Stimulated activated naive CD4-positive, alpha-beta T cell treated with Interleukin-2 at 50 U/mL for 16 hours (primary cell): ENCODE measurements at places on chromosomes 12 and 14.

DNA sequence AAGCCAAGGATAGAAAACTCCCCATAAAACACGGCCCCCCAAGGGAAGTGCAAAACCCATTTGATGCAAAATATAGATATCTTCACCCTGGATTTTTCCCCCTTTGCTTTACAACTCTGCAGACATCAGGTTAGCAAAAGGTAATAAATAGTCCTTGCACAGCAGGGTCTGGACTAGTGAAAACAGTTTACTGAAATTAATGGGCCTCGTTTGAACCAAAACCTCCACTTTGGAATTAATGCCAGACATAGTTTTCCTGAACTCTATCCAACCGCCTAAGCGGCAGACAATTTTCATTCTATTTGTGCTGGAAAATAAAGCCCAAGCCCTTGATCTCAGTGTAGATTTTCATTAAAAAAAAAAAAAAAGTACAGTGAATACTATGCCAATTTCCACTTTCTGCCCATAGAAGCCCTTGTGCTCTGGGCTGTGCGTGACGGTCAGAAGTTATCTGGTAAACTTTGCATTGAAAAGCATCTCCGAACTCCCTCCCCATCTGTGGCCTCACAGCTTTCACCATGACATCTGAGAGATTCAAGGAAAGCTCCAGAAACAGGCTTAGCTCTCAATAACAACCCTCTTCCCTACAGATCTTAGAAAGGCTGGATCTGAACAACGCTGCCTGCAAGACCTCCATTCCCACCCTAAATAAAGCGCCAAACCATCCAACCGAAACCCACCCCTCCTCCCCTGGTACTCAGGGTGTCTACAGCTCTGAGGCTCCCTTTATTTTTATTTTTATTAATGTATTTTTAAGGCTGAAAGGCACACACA lies 11.0 kb upstream of the IRF2BPL start:
- DNase-seq = no peak

- DNase-seq = no peak
Observed at GRCh38 chr12:80941916-80942315, 4.2 kb upstream of the LIN7A start.

DNA sequence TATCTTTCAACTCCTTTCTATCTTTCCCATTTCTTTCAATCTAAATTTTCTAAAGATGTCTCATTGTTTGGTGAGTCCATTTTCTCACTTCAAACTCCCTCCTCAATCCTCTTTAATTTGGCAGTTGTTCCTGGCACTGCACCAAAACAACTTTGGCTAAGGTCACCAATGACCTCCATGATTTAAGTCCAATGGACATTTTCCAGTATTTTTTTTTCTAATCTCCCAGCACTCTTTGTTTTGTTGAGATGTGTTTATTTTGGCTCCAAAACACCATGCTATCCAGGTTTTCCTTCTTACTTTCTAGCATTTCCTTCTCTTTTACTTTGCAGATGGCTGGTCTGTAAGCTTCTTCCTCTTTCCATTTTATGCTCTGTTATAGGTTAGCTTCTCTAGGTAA lies 42.5 kb upstream of the OTOGL start:
- DNase-seq = no peak

GRCh38 chr14:68631394-68632053 lies 161.3 kb downstream of the ZFP36L1 start:
- DNase-seq = no peak

GRCh38 chr12:103247531-103247930 lies 248.2 kb downstream of the C12orf42 start:
- DNase-seq = no peak

DNA sequence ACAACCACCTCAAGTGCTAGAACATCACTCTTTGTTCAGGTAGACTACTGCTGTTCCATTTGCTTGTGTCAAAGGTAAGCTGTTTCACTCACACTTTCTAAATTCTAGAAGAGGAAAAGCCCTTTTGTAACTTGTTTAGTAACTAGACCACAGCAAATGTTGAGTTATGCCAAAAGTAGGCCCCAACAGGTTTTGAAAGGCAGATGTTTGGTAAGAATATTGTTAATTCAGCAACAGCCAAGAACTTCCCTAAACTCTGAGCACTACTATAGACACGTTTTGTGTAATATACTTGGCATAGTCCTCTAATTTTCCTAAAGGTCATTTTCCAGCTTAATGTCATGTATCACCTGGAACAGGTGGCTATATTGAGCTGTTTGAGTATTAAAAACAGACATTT lies 79.0 kb downstream of the DCAF5 start:
- no peak for DNase-seq

GRCh38 chr14:57060276-57060955 lies 208.3 kb downstream of the EXOC5 start:
- peak; percentile 44 for DNase-seq

DNA sequence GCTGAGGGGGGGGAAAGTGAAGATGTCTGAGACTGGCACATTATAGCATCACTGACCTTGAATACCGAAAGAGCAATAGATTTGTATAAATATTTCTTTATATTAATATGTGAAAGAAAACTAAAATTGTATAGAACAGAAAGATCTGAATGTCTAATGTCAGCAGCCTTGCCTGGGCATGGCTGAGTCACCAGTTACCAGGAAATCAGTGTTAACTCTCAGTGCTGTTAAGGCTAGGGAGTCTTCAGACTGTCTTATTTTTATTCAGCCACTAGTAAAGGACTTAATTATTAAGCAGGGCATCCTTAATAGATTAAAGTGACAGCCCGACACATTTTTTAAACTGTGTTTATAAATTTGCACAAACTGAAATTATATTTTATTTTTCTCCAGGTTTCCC lies 122.9 kb upstream of the AEBP2 start:
- DNase-seq = no peak

DNA sequence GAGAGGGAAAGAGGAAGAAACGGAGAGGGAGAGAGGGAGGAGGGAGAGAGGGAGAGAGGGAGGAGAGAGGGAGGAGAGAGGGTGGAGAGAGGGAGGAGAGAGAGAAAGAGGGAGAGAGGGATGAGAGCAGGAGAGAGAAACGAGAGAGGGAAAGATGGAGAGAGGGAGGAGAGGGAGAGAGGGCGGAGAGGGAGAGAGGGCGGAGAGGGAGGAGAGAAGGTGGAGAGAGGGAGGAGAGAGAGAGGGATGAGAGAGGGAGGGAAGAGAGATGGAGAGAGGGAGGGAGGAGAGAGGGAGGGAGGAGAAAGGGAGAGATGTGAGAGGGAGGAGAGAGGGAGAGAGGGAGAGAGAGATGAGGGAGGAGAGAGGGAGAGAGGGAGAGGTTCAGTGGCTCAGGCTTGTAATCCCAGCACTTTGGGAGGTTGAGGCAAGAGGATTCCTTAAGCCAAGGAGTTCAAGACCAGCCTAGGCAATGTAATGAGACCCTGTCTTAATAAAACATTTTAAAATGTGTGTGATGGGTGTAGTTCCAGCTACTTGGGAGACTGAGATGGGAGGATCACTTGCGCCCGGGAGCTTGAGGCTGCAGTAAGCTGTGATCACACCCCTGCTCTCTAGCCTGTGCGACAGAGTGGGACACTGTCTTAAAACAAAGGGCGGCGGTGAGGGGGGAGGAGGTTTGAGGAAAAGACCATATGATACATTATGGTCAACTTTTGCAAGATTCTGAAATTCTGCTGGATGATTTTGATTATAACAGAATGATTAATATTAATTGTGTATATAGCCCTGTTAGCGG lies 21.3 kb upstream of the SNRPF start:
- DNase-seq = no peak

GRCh38 chr12:51442324-51442723 lies 17.7 kb downstream of the SLC4A8 start:
- no peak for DNase-seq

- DNase-seq = no peak
Observed at GRCh38 chr14:37650356-37651037, 55.1 kb downstream of the TTC6 start.

- no peak for DNase-seq
Observed at GRCh38 chr14:76236172-76237130, 84.7 kb downstream of the GPATCH2L start.

GRCh38 chr14:102760496-102761193 lies 16.6 kb upstream of the TRAF3 start:
- no peak for DNase-seq

DNA sequence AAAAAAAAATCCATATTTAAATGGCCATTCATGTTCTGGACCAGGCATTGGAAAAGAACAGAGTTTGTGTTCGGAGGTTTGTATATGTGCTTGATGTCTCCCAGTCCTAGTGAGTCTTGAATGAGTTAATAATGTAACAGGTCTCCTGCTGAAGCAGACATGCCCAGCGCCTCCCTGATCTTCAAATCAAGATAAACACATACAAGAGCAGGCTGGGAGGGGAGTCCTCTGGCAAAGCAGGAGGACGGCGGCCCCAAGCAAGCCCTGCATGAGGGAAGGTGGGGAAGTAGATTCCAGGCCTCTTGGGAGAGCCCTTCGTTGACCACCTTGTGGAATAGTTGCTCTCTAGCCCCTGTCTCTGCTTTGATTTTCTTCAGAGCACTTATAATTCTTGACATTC lies 156.3 kb downstream of the ZFP36L1 start:
- no peak for DNase-seq

DNA sequence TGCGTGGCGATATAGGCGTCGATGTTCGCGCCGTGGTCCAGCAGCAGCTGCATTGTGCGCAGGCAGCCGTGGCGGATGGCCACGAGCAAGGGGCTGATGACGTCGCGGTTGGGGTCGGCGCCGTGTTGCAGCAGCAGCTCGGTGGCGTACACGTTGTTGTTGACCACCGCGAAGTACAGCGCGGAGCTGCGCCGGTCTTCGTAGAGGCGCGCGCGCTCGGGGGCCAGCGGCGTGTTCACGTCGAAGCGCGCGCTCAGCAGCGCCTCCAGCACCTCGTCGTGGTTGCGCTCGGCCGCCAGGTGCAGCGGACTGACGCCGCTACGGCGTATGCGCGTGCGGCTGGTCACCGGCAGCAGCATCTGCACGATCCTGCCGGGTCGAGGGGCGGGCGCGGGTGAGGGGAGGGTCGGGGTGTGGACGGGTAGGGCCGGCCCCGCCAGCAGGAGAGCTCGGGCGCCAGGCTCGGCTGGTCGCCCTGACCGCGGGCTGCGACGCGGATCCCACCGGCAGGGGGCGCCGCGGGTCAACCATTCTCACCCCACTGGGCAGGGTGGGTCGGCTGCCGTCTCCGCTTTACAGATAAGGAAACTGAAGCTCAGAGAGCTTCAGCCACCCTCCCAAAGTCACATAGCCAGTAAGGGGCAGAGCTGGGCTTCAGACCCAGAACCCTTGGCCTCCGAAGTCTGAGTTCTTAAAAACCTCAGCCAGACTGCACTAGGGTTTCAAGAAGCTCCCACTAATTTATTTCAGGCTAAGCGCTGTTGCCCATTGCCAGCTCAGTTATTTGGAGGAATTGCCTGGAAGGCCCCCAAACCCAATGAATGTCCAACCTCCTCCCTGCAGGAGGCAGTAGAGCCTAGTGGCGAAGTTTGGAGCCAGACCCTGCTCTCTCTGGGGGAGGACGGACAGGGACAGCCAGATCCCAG lies 12.4 kb downstream of the FAM181A start:
- DNase-seq = peak; percentile 83

GRCh38 chr14:76951166-76951565 lies 77.3 kb downstream of the IRF2BPL start:
- no peak for DNase-seq

DNA sequence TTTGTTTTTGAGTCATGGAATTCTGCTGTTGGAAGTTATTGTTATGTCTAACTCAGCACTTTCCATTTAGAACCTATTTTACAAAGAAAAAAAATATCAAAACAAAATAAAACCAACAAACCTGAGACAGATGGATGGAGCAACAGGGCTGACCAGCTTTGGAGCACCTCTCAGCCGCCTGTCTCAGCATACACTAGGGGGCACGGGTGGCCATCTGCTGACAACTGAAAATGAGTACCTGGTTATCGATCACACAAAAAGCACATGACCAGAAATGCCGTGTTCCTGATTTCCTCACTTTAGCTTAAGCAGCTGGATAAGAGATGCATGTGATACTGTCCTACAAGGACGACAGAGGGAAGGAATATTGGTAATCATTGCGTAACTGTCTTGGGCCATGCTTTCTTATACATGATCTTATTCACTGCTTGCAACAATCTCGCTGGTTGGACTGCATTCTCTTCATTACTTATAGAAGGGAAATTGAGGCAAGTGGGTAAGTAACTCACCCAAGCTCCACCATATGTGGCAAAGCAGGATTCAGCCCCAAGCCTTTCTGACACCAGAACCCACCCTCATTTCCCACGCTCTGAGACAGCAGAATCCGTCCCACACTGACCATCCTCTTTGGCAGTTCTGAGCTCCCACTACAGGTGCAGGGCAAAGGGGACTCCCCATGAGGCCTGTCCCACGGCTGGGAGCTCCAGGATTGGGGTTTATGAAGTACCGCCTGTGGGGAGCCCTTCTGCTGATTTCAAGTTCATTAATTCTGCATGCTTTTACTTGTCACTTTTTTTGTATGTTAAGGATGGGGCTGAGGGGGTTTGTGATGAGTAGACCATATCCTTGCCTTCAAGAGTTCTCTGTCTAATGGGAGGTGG lies 43.5 kb downstream of the C14orf132 start:
- no peak for DNase-seq

GRCh38 chr14:21309238-21309636 lies 29.4 kb downstream of the RPGRIP1 start:
- no peak for DNase-seq

DNA sequence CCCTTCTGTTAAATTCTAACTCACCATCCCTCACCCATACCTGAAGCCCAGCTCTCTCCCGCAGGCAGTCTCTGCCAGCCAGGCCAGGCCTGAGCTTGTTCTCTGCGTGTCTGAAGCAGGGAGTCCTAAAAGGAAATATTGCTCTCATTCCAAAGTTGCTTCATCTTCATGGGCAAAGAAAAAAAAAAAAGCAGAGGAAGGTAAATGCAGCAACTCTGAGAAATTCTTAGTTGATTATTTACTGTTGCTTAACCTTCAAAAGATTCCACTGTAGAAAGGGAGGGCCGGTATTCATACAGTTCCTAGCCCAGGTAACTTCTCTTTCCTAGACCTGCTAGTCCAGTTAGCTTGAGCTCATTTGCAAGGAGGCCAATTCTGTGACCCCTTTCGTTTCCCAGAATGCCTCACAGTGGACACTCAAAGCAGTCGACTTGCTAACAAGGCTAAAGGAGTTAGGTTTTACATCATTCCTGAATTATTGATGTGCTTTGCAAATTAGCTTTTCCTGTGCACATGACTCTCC lies 193.5 kb upstream of the EEA1 start:
- DNase-seq = no peak

- no peak for DNase-seq
Observed at GRCh38 chr12:22275843-22276242, 58.7 kb downstream of the ST8SIA1 start.

DNA sequence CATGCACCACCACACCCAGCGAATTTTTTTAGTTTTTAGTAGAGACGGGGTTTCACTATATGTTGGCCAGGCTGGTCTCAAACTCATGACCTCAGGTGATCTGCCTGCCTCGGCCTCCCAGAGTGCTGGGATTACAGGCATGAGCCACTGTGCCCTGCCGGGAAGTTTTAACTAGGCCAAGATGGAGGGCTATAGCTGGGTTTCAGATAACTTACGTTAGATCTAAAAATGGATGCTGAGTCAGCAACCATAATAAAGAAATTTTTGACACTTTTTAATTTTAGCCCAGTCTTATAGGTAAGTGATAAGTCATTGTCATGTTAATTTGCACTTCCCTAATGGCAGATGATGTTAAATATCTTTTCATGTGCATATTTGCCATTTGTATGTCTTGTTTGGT lies 14.4 kb downstream of the ZDHHC17 start:
- DNase-seq = no peak

GRCh38 chr14:35117112-35117511 lies 4.7 kb downstream of the PPP2R3C start:
- DNase-seq = no peak
